ENCODE measurements at places on chromosomes 1 and 21.

DNA sequence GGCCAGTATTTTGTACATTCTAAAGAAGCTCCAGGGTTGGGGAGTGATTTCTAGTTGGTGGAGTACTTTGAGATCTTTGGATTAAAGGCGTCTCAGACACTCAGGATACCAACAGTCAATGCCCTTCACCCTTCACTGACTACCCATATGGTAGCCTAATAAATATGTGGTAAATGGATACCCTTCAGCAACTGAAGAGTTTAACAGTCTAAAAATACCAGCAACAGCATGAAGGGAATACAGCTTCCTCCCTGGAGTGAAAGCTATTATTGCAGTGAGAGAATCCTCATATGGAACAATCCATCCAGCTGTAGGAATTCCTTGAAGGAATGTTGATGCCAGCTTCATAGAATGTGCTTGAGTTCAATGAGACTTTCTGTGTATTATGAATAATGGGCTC is 26.8 kb downstream of the DNAJC11 start:
- no peak for DNase-seq

DNA sequence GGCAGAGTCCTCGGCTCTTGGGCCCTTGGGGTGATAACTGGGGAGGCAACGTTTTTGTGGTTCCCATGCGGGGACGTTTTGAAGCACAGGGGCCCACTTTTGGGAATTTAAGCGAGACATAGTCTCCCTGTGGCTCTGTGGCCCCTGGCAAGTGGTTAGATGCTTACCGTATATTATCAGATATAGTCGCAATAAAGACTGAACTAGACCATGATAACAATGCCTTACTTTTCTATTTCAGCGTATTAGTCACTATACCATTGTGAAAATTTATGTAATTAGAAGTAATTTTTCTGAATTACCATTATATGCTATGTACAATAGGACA is 538 bp upstream of the RCAN1 start:
- DNase-seq: no peak

- no peak for DNase-seq
These were observed 115.4 kb upstream of the ZC3H12A start for GRCh38 chr1:37358992-37359391.

DNA sequence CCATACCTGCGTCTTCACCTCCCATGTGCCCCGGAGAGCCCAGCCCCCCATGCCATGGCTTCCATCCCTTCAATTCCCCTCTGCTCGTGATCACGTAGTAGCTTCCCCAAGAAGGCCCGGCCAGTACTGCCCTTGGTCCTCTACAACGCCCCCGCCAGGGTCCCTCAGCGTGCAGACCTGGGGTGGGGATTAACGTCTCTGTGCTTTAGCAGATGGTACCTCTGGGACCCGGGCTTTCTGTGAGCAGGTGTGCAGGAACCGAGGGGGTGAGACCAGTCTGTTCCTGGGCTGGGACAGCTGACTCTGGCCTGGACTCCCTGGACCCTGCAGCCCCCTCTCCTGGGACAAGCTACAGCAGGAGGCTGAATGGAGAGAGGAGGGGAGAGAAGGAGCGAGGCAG is 1.2 kb downstream of the PLCH2 start:
- no peak for DNase-seq

DNA sequence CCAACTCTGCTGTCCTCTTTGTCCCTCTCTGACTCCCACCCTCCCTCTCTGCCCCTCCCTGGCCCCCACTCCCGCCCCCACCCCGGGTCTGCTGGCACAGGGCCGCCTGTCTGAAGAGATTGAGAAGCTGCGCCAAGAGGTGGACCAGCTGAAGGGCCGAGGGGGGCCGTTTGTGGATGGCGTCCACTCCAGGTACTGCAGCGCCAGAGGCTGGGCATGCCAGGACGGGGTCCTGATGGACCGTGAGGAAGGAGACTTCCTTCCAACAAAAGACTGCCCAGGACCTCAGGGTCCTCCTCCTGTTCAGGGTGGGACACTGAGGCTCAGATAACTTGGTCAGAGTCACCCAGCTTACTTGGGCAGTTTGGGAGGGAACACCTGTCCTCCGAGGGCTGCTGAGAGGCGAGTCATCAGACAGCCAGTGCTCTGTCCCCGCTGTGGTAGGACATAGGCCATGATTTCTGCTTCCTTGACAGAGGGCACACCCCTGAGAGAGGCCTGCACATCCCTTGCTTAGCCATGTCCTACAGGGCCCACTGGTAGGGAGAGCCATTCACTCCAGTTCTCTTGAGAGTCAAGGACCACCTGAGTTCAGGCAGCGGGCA is 23.4 kb downstream of the PPFIA4 start:
- no peak for DNase-seq

GRCh38 chr1:95108792-95109191 is 8.4 kb upstream of the TLCD4 start:
- DNase-seq: no peak

- no peak for DNase-seq
These were observed 53.0 kb downstream of the UMODL1 start for GRCh38 chr21:42124081-42124480.

DNA sequence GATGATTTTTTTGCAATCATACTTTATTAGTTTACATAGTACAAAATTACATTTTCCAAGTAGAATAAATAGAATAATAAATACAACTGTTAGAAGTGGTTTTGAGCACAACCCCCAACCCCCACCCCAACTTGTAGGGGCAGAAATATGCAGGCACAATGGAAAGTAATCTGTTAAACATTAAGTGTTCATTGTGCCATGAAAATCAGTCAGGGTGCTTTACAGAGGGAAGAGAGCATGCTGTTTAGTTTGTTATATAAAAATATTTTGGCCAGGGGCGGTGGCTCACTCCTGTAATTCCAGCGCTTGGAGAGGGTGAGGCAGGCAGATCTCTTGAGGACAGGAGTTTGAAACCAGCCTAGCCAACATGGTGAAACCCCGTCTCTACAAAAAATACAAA is 2.6 kb downstream of the OR10T2 start:
- no peak for DNase-seq

- no peak for DNase-seq
These were observed 10.8 kb downstream of the HMGB4 start for GRCh38 chr1:33874636-33875035.

All from CD4-positive, alpha-beta T cell treated with Interleukin-17A for 4 hours (primary cell).